Left renal cortex interstitium (tissue), 4 donors: ENCODE measurements at places on chromosomes 5 and 9. TPM values are rescaled to one million over a fixed set of nuclear protein-coding genes. Genes with fewer than 3 reads are reported as not detected.

The IFNA21 gene
- polyA plus RNA-seq = 0.24 TPM

The CCDC152 gene
- 12.2 TPM for polyA plus RNA-seq

The TLE1 gene
- 70.0 TPM for polyA plus RNA-seq

The CCDC171 gene
- 4.3 TPM for polyA plus RNA-seq

The ARHGEF37 gene
- 5.5 TPM for polyA plus RNA-seq

The WNK2 gene
- polyA plus RNA-seq = 34.7 TPM

The CAMLG gene
- polyA plus RNA-seq = 71.5 TPM

The PCDHGB2 gene
- polyA plus RNA-seq = 4.9 TPM

The FST gene
- 26.6 TPM for polyA plus RNA-seq

The ESM1 gene
- polyA plus RNA-seq = 11.5 TPM

The CCDC183 gene
- 4.3 TPM for polyA plus RNA-seq

The MLLT3 gene
- 30.2 TPM for polyA plus RNA-seq

The GPR150 gene
- not detected for polyA plus RNA-seq

The TAF11L5 gene
- polyA plus RNA-seq = not detected

The CSNK1G3 gene
- 49.1 TPM for polyA plus RNA-seq

The CCL28 gene
- polyA plus RNA-seq = 2.2 TPM

The PKD2L2 gene
- polyA plus RNA-seq = 0.31 TPM

The CRHBP gene
- 32.8 TPM for polyA plus RNA-seq

The IFNK gene
- not detected for polyA plus RNA-seq

The RALGDS gene
- polyA plus RNA-seq = 33.0 TPM

The ATP10B gene
- polyA plus RNA-seq = 0.35 TPM

The SLC45A2 gene
- polyA plus RNA-seq = 0.38 TPM

The GSN gene
- 178 TPM for polyA plus RNA-seq

The OR1J2 gene
- polyA plus RNA-seq = not detected

The RAB3C gene
- 3.3 TPM for polyA plus RNA-seq

The PRELID1 gene
- 151 TPM for polyA plus RNA-seq

The SLC23A1 gene
- polyA plus RNA-seq = 10.1 TPM

The CCNO gene
- 11.3 TPM for polyA plus RNA-seq

The LURAP1L gene
- 23.6 TPM for polyA plus RNA-seq

The GZMA gene
- polyA plus RNA-seq = 0.52 TPM

The C9 gene
- 0.24 TPM for polyA plus RNA-seq

The RNF224 gene
- 3.6 TPM for polyA plus RNA-seq

The HAVCR1 gene
- polyA plus RNA-seq = 3.3 TPM

The PTPN3 gene
- polyA plus RNA-seq = 42.9 TPM

The SLC27A6 gene
- 1.8 TPM for polyA plus RNA-seq

The SNCAIP gene
- 34.8 TPM for polyA plus RNA-seq

The IL13 gene
- 0.13 TPM for polyA plus RNA-seq
